ENCODE measurements at places on chromosomes 3 and 15.

DNA sequence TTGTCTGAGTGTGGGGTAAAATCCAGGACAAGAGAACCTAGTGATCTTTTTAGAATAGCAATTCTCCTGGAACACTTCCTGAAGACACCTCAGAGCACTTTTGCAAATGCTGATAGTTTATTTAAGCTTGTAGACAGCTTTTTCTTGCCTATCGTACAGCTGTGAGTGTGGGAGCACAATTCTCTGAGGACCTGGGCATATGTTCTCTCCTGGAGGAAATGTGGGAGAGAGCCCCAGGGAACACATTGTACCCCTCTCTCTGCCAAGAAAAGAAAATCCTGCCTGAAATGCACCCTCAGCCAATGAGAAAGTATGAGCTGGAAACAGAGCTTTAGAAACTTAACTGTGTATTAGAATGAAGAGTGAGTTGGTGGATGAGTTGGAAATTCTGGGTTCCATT lies 308.3 kb upstream of the SEMA6D start:
- no peak for DNase-seq

DNA sequence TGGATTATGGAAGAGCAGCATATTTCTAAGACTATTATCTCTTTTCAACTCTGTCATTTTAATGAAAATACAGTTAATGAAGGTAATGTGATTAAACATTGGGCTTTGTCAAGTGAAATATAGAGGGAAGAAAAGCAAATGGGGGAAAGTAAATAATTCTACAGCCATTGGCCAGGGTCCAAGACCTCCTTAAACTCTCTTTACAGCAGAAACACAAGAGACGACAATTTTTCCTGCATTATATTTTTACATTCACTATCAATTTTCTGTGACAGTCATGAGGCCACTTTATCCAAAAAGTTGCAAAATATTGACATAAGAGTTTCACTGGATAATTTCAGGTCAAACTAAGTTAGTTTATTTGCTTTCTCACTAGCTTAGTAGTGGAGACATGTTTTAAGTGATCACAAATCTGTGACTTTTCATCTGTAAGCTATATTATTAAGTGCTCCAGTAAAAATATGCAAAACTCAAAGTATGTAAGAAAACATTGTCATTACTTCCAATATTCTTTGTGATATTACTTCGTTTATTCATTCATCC lies 385.9 kb upstream of the DPH6 start:
- no peak for DNase-seq

DNA sequence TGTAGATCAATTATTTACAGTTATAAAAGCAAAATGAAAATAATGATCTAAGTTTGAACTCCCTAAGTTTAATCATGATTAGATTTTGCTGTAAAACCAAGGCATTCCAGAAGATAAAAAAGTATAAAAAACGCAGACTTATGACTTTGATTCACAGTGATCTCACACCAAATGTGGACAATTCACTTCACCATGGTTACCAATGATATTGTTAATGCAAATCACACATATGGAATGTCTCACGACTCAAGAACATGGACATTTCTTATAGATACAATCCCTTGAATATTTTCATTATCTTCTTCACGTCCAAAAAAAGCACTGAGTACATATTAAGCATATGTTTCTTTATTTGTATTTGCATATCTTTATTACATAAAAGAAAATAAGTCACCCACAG lies 1054.2 kb downstream of the NAALADL2 start:
- DNase-seq: no peak

DNA sequence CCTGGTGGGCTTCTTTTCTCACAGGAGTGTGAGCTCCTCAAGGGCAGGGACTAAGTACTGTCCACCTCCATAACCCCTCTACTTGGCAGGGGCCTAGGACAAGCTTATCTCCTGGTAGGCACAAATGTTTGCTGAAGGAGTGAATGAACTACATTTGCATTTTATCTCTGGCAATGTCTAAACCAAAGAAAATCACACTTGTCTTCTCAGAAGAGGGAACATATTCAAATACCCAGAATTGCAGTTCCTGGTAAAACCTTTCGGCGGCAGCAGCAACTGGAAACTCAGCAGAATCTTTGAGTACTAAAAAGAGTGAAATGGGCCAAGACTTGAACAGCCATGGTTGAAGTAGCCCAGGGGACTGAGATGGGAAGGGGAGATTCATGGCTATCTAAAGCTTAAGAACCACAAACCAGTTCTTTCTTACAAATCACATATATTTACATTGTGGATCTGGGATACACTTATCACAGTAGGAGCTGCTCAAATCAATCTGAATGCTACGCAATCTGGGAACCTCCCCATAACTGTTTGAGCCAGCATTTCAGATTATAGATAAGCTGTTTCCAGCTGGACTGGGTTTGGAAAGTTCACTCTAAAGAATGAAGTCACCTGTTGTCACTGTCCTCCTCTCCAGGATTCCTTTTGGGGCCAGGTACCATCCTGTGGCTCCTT lies 18.7 kb upstream of the PTPN9 start:
- DNase-seq: peak; percentile 40

GRCh38 chr15:91476861-91477260 lies 376.6 kb upstream of the SLCO3A1 start:
- no peak for DNase-seq

GRCh38 chr3:101391413-101391950 lies 71.1 kb upstream of the IMPG2 start:
- DNase-seq: no peak

GRCh38 chr15:66845266-66845785 lies 143.3 kb downstream of the SMAD6 start:
- no peak for DNase-seq

- no peak for DNase-seq
Observed at GRCh38 chr15:68710536-68710935, 110.2 kb downstream of the ANP32A start.

GRCh38 chr3:33229066-33229465 lies 10.5 kb upstream of the SUSD5 start:
- DNase-seq: no peak

DNA sequence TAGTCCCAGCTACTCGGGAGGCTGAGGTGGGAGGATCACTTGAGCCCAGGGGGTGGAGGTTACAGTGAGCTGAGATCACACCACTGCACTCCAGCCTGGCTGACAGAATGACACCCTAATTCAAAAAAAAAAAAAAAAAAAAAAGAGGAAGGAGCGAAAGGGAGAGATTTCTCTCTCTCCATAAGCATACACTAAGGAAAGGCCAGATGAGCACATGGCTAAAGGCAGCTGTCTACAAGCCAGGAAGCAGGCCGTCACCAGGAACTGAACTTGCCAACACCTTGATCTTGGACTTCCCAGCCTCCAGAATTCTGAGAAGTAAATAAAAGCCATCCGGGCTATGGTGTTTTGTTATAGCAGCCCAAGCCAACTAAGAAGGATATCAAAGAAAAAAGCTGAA lies 7.5 kb downstream of the SRGAP3 start:
- DNase-seq: no peak

DNA sequence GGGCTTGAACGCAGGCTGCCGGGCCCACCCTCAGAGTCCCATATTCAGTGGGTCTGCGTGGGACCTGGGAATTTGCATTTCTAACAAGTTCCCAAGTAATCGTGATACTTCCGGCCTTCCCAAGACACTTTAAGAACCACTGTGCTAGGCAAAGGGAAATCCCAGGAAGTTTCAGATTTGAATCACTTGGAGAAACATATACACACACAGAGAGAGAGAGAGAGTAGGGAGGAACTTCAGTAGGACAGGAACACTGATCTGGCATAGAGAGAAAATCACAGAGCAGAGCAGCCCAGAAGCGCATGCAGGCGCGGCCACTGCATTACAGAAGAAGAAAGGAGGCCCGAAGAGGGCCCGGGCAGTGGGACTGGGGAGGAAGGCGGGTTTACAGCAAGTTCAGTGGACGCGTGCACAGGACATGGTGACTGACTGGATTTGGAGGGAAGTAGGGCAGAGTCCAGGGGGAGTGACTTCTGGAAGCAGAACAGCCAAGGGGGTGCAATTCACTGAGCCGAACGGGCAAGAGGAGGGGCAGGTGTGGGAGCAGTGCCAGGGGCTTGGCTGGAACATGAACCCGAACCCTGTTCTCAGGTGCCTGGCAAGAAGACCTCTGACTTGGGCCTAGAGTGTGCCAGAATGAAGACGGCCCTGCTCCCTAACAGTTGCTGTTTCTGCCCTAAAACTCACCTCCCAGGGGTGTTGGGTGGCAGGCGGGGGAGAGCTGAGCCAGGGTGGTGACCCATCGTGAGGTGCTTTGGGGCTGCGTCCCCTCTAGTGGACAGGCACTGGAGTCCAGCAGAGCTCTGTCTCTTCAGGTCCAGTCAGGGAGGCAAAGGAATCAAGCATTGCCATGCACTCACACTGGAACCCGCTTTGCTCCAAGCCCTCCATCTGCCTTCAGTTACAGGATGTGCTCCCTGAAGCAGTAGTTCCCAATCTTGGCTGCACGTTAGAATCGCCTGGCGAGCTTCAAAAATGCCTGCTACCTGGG lies 101.3 kb upstream of the HES1 start:
- no peak for DNase-seq

DNA sequence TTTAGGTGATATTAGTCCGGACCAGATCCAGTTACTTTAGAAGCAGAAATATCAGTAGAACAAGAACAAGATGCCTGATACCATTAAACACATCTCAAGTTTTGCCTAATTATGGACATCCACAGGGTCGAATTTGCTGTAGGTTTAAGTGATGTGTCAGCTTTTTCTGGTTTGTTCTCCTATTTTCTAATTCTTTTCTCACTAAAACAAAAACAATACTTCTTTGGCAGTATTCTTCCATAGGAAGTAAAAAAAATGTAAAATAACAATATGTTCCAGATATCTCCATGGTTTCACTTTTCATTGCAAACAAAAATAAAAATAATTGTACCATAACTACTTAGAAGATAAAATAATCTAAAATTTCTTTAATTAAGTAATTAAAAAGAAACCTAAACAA lies 265.7 kb downstream of the SHOX2 start:
- no peak for DNase-seq

- no peak for DNase-seq
Observed at GRCh38 chr15:70584441-70584837, 178.9 kb downstream of the UACA start.

- no peak for DNase-seq
Observed at GRCh38 chr3:128021768-128022372, 30.4 kb upstream of the SEC61A1 start.

DNA sequence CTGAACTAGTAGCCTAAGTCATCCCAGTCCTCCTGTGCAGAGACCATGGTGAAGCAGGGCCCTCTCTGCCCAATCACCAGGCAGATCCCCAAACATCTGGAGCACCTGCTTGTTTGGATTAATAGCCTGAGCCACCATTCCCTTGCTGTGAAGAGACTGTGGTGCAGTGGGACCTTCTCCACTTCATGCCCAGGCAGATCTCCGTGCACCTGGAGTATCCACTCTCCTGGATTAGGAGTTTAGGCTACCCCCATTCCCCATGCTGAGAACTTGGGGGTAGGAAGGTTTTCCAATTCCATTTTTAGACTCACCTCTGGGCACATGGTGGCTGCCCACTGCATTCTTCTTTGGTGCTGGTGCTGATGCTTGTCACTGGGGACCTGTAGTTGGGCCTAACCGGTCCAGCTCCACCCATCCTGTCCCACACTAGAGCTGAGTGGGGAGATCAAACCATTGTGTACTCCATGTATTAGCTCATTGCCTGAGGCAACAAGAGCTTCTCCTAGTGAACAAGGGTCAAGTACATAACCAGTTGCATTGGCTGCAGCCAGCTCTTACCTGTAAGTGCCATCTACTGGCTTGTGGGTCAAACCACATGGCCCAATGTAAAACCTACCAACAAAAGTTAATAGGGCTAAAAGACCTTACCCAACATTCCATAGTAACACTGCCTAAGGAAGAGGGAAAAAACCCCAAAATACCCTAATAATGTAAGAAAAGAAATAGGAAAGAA lies 382.5 kb upstream of the CBLB start:
- DNase-seq: no peak

DNA sequence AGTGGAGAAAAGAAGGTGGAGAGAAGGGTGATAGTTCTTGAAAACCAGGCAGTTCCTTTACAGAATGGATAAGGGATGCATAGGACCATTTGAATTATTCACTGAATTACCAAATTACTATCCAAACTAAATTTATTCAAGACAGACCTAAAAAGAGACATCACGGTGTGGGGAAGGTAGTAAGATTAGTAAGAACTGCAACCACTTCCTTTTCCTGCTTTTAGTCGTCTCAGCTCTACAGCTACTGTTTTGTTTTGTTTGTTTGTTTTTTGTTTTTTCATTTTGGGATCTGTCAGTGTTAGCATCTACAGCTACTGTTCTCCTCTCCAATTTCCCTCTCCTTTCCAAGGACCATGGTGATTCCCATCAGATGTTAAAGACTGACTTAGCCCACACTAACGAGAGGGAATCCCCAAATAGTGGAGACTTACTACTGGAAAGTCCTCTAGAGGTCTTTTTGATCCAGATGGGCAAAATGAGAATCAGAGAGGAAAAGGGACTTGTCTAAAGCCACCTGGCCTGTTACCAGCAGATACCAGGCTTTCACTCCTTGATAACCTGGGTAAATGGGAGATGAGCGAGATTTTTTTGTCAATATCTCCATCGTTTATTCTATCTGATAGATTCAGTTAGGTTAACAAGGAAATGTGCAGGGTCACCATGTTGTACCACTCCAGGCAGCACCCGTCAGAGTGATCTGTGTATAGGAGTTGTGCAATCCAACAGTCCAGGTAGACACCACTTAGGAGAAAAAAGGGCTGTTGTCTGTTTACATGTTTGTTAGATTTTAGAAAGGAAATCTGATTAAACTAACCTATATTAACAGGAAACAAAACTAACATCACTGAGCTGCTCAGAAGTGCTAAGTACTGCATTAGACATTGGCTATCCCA lies 6.0 kb downstream of the HCLS1 start:
- DNase-seq: no peak
